ENCODE measurements at places on chromosomes 1 and 21.

DNA sequence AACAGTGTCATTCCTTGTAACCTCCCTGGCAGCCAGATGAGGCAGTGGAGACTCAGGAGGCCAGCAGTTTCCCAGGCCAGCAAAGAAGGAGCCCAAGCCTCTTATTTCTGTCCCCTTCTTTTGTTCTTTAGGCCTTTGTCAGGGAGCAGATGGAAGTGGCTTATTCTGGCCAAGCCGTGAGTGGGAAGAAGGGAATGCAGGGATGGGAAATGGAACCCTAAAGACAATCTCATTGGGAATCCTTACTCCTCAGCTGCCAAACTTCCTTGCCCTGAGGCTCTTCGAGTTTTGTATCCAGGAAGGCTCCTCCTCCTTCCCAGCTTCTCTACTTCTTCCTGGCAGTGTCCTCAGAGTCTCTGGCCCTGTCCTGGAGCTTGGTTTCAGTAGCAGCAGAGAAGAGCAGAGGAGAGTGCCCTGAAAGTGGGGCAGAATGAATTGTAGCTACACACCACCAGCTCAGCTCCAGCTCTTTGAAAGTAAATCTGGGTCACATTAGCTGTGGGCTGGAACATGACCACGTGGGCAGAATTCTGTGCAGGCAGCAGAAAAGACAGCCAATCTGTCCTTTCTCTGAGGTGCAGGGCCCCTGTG, 63.9 kb downstream of the NDUFS5 start:
- DNase-seq, result no peak

DNA sequence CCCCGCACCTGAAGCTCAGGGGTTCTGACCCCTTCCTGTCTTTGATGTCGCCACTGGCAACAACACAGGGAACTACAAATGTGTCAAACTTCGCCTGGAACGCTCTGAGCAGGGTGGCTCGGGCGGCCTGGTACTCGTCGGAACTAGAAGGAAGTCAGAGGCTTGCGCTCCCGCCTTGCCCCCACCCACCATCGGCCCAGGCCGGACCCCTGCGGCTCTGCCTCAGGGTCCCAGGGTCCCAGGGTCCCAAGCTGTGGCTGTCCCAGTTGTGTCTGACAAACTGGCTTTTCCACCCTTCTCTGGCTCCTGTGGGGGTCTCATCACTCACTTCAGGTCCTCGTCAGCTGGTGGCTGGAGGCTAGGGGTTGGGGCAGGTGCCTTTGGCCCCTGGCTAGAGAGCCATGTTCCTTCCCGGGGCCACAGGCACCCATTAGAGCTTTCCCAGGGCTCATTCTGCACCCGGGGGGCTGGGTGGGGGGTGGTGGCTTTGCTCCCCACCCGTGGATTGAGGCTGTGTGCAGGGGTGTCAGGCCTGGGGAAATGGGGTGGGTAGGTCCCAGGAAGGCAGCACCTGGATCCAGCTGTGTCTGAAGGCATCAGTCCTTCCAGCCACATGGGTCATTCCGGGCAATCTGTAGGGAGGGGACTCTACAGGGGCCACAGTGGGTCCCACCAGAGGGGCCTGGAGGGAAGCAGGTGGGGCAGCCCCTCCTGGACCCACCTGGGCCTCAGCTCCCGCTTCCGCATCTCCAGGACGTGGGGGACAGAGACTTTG, 8.0 kb upstream of the TMEM52 start:
- no peak for DNase-seq

GRCh38 chr1:22018583-22019559, 17.4 kb downstream of the CELA3A start:
- DNase-seq, result no peak

- DNase-seq, result no peak
Measured at GRCh38 chr1:147337040-147337630, 94.7 kb downstream of the CHD1L start.

DNA sequence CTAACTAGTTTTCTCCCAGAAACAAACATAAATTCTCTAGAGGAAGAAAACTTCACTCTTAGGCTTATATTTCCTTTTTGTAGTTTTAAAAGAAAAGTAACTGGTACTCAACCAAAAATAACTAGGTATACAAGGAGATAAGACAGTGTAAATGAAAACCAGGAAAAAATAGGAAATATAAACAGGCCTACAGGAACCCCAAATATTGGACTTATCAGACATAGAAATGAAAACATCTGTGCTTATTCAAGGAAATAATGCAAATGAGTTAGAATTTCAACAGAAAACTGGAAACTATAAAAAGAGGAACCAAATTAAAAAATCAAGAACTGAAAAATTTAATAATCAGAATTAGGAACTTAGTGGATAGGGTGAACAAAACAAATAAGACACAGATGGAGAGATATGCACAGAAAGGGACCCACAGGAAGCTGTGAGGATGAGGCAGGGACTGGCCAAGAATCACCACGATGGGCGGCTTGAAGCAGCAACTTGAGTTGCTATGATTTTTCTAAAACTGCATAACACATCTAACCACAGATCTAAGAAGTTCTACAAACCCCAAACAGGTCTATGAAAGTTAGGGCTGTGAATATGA, 67.5 kb upstream of the ACTRT2 start:
- no peak for DNase-seq

DNA sequence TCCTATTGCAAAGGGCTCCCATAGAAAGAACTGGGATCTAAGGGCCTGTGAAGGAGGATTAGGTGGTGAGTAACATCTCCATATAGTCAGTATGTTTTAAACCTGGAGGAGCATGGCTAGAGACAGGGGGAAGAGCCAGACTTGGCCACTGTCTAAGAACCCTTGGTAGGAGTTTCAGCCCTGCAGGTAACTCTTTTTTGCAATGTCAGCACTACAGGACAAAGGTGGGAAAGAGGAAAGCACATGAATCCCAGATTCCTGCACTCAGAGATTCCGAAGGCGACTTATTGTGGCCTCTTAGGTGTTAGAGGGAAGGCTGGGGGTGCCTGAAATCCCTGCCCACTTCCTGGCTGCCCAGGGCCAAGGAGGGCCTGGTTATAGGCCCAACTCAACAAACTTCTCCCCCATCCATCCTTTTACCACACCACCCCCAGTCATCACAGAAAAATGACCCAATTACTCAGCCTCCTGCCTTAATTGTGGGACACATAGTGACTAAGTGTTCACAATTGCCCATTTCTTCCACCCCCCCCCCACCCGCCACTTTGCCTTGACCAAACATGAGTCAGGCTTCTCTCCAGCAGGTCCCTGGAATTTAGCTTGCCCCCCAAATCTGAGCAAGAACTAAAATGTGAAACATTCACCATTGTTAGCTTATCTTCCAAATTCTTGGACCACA, 1.9 kb upstream of the NTNG1 start:
- DNase-seq, result no peak

DNA sequence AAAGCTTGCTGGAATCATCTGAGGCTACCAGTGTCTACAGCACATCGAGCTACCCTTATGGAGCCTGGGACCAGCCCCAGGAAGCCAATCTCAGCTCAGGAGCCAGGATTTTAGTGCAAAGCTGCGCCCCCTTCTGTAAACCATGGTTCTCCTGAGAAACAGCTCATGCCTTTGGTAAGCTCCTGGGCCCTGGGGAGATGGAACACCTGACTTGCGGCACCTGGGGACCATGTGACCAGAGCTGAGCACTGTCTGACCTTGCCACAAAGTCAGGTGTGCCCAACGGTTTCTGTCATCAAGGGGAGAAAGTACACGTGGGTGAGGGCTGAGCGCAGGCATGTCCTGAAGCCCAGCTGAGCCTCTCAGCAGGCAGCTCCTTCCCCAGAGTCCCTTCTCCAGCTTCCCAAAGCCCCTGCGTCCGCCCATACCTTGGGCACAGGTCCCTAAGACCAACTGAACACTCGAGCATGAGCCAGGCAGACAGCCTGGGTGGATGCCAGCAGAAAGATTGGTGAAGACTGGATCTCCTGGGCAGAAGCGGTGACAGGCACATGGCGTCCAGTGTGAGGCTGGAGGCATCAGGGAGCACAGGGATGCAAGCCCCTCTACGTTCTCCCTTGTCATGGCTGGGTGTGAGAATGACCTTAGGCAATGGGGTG, 57.9 kb upstream of the TENT5B start:
- peak; percentile 61 for DNase-seq

DNA sequence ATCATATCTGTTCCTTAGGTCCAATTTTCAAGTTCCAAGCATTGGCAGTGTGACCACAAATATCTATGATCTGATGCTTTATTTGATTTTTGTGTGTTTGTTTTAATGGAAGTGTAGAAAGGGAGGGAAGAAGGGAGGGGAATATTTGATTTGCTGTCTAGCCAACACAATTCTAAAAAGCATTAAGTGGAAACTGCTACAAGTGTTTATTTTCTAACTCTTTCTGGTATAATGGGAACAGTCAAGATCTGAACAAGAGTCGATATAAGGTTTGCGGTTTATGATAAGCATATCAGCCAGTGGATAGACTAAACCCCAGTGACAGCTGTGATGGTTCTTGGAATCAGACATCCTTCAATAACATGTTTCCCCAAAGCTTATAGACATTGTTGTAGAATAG, 267.8 kb upstream of the SNX7 start:
- DNase-seq, result no peak

- DNase-seq, result no peak
Measured at GRCh38 chr1:161907265-161907664, 116.4 kb downstream of the OLFML2B start.

DNA sequence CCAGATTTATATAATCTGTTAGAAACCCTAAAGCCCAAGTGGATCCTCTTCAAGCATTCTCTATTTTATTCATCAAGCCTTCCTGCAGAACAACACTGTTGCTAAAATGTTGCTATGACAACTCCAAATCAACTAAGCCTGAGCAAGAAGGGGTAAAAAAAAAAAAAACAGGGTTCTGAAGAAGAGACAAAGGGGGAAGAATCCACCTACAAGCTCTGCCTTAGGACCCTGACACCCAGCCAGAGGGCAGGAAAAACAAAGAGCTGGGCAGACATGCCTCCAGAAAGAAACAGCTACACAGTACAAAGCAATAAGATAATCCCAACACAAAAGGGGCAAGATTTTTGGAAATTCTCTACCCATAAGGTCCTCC, 1.3 kb downstream of the USF1 start:
- no peak for DNase-seq
